ENCODE measurements at places on chromosomes 4 and X.
A peak's percentile ranks its signal among the peaks of the same experiment; 100 is the strongest.

DNA sequence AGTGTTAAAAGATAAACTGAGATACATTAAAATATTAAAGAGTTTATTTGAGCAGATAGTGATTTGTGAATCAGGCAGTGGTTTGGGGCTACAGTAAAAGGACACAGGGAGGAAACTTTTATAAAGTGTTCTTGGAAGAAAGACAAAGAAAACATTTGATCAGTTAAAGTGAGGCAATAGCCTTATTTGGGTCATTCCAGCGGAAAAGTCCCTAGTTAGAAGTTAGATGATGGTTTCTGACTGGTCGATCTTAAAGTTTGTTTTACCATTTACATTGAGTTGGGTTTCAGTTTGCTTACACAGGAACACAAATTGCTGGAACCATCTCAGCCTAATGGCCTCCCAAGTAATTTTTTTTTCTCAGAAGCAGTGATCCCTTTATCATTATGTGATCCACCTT, 69.7 kb downstream of the PPP1R2C start:
- no peak for DNase-seq

- DNase-seq, result no peak
These were observed 46.9 kb upstream of the VEGFC start for GRCh38 chr4:176839656-176840055.

DNA sequence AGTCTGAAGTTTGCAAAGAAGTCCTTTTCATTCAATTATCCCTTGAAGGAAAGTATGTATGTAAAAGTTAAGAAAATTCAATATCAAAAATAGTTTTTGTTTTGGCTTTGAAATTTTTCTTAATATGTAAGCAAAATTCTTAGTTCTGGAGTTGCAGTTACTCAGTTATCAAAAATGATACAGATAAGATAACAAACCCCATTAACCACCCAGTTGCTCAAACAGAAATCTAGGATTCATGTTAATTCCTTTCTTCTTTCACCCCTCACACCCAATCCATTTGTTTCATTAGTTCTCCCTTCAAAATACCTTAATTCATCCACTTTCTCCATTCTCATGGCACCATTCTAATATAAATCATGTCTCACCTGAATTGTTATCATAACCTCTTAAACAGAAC, 40.5 kb upstream of the JADE1 start:
- DNase-seq, result no peak

GRCh38 chrX:24487571-24487970, 22.5 kb downstream of the PDK3 start:
- no peak for DNase-seq

- DNase-seq, result no peak
These were observed 72.9 kb downstream of the MAOA start for GRCh38 chrX:43728966-43729365.

DNA sequence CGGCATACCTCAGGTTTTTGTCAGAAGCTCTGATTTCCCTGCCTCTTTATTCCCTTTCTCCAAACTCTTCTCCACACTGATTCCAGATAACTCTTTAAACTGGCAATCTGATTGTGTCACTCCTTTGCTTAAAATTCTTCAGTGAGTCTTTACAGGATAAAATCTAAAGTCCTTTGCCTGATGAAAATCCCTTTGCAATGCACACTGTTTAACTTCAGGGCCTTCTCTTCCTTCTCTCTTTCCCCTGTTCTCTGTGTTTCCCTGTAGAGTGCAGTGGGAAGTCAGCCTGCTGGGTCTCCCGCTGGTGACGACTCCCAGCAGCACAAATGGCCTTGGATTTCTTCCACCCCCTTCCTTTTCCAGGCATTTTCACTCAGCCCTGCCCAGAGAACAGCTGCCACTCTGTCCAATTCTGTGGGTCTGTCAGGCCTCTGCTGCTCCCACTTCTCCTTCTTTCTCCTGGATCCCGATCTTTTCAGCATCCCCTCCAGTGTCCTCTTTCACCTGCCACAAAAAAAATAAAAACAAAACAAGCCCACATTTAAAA, 189.9 kb upstream of the NWD2 start:
- no peak for DNase-seq

DNA sequence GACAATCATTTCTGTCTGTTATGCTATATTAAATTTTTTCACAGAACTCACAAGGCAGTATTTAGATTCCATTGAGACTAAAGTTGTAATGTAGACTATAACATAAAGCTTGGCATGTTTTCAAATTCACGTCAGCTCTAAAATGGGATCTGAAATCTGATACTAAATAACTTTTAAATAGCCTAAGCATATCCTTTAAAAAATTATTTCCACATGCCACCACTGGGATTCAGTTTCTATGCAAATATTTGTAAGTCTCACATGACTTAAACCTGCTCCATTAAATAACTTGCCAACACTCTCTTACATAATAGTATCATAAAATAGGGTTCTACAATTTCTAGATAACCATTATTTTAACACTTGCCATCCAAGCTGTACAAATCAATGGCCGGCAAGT, 32.4 kb downstream of the KLHL8 start:
- DNase-seq, result no peak

DNA sequence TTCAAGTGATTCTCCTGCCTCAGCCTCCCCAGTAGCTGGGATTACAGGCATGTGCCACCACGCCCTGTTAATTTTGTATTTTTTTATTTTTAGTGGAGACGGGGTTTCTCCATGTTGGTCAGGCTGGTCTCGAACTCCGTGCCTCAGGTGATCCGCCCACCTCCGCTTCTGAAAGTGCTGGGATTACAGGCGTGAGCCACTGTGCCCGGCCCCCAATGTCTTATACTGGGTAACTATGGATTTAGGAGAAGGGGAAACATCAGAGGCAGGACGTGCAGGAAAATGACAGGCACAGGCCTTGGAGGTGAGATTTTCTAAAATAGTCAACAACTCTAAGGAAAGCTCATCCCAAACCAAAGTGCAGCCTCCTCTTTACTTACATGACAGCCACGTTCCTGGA, 11.1 kb upstream of the TSPYL2 start:
- DNase-seq, result no peak

- no peak for DNase-seq
These were observed 40.1 kb downstream of the NOP14 start for GRCh38 chr4:2923141-2923551.

DNA sequence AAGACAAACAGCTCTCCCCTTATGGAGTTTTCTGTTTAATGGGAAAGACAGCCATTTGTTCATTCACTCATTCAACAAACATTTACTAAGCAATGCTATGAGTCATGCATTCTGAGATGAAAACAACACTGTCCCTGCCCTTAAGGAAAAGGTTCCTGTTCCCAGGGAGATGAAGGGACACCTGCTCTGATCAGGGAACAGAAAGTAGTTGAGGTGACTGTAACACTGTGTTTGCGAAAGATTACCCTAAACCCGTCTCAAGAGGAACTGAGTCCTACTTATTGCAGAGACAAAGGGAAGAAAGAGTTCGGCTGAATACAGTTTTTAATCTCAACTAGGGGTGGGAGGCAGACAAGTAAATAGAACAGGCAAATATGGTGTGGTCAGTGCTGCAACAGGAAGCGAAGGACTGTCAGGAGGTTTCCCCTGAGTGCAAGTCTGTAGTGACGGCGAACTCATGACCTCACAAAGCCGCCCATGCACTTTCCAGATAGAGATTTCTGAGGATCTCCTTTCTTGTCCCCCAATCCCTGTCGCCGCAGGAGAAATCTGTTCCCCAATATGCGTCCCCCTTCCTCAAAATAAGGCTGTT, 712 bp downstream of the STX18 start:
- no peak for DNase-seq

GRCh38 chr4:185566972-185567371, 31.7 kb upstream of the PDLIM3 start:
- DNase-seq, result no peak

DNA sequence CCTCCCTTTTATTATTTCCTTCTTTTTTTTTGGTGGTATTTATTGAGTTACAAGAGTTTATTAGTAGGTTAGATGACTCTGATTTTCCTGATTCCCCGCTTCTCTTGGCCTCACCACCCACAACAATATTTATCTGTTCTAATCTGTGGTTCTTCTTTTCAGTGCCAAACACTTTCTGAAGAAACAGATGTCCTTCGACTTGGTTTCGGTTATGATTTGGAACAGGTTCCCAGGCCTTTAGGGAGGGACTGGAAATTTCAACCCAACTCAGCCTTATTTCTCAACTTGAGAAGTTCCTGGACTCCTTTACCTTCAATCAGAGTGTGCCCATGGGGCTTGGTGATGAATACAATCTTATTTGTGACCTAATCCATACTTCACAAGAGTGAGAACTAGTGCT, 108.1 kb downstream of the UCHL1 start:
- no peak for DNase-seq

GRCh38 chr4:56690393-56690792, 9.3 kb upstream of the HOPX start:
- no peak for DNase-seq

GRCh38 chr4:144647095-144647561, 1.2 kb downstream of the HHIP start:
- DNase-seq, result no peak

DNA sequence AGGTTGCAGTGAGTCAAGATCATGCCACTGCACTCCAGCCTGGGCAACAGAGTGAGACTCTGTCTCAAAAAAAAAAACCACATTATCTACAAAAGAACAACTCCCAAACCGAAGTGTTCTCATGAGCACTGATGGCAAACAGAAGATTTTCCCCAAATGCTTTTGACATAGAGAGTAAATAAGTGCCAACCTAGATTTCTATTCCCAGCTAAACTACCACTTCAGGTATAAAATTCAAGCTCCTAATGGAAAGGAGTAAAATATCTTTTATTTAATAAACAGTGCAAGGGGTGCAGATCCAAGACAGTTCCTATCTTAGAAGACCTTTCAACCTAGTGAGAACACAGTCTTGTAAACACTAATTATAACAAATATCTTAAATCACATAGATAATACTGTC, 170.3 kb downstream of the TENM3 start:
- DNase-seq, result no peak

DNA sequence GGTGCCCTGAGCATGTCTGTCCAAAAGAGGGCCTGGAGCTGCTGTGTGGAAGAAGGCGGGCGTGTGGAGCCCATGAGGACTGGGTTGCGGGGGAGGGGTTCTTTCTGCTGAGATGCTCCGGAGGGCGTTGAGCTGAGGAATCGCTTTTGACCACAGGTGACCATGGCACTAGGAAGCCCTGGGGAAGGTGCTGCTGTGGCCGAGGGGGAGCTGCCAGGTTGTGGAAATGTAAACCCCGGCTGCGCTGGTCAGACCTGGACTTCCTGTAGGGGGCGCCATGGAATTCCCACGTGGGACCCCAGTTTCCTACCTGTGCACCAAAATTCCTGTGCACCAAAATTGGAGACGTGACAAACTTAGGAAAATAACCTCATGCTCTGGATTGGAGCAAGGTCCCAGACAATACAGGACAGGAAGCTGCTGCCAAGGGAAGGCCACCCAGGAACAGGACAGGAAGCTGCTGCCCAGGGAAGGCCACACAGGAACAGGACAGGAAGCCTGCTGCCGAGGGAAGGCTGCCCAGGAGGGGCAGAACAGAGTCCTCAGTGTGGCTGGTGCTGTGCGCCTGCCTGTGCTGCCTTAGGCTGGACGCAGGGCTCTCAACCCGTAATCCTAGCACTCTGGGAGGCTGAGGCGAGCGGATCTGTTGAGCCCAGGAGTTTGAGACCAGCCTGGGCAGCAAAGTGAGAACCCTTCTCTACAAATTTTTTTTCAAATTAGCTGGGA, 28.4 kb upstream of the UVSSA start:
- no peak for DNase-seq

GRCh38 chr4:535924-536281, 36.9 kb downstream of the PIGG start:
- no peak for DNase-seq

GRCh38 chr4:41132055-41132683, 82.2 kb downstream of the APBB2 start:
- DNase-seq, result no peak

DNA sequence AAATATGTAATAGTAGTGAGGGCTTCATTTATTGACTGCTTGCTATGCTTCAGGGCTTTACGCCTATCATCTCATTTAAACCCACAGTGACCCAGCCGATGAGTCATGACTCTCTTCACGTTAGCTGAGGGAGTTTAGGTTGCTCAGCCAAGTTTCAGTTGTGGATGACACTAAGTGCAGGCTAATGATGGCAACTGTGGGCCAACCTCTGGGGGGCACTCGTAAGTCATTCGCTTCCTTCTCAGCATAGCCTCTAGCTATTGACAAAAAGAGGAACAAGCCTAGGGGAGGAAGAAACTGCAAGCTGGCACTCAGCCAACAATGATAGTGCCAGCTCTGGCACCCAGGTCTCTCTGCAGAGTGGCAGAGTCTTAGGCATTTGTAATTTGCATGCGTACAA, 325.0 kb downstream of the ARHGAP10 start:
- peak; percentile 8 for DNase-seq

DNA sequence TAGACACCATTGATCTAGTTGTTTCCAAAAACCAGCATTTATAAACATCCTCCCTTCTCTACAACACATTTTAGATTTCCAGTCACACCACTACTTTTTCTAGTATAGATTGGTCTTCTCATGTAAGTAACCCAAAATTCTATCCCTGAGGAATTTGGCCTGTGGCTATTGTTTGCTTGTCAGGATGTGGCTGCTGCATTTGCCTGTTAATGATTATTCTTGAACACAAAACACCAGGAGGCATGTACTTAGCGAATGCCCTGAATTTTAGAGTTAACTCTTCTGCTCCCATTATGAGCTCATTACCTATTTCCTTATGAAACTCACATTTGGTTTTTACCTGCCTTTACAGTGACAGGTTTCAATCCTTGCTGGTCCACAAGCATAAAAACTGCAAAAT, 102.0 kb upstream of the FSTL5 start:
- DNase-seq, result no peak

DNA sequence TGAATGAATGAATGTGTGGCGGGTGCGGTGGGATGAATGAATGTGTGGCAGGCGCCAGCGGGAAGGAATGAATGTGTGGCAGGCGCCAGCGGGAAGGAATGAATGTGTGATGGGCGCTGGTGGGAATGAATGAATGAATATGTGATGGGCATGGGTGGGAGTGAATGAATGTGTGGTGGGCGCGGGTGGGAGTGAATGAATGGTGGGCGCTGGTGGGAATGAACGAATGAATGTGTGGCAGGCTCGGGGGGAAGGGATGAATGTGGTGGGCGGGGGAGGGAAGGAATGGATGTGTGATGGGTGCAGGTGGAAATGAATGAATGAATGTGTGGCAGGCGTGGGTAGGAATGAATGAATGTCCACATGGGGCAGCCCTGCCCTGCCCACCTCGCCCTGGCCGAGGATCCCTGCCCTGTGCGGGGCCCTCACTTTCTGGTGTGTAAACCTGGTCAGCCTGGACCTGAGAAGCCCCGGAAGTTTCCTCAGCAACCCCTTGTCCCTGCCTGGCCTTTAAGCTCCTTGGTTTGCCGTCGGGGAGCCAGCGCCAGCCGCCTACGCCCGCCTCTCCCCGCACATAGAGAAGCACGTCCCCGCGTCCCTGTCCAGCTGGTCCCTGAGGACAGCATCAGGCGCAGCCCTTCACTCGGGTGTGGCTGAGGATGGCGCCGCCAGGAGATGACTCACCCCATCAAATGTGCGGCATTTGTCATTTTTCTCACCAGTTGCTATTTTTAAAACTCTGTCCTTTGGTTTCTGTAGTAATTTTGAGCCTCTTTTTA, 112.8 kb upstream of the LRPAP1 start:
- peak; percentile 17 for DNase-seq

- no peak for DNase-seq
These were observed 288.8 kb downstream of the INPP4B start for GRCh38 chr4:142557239-142557801.

GRCh38 chrX:154383359-154384283, 4.5 kb downstream of the EMD start:
- DNase-seq, result no peak
